Left lung (tissue), 14 donors: ENCODE measurements at places on chromosomes 16 and 17. TPM values are rescaled to one million over a fixed set of nuclear protein-coding genes. Genes with fewer than 3 reads are reported as not detected.

Gene PLEKHH3
- 22.5 TPM for total RNA-seq

Gene GPR179
- not detected for total RNA-seq

GRCh38 chr17:21674242-21674731 lies 18.0 kb upstream of the KCNJ18 start:
- peak; percentile 83 for DNase-seq

DNA sequence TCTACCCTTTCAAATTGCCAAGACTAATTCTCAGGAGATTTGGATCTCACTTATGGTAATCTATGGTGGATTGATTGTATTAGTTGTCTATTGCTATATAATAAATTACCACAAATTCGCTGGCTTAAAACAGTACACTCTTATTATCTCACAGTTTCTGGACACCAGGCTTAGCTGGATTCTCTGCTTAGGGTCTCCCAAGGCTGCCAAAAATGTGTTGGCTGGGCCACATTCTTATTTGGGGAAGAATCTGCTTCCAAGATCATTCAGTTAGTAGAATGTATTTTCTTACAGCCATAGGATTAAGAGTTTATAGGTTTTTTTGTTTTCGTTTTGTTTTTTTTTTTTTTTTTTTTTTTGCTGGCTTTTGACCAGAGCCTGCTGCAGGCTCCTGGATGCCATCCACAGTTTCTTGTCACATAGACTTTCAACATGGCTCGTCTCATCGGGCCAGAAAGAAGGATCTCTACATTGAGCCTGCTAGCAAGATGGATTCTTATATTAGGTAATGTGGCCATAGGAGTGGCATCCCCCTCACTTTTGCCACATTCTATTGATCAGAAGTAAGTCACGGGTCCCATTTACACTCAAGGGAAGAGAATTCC lies 415.3 kb downstream of the KIF2B start:
- no peak for DNase-seq

- DNase-seq: no peak
These were observed 93.9 kb downstream of the HAPSTR1 start for GRCh38 chr16:9185381-9185780.

DNA sequence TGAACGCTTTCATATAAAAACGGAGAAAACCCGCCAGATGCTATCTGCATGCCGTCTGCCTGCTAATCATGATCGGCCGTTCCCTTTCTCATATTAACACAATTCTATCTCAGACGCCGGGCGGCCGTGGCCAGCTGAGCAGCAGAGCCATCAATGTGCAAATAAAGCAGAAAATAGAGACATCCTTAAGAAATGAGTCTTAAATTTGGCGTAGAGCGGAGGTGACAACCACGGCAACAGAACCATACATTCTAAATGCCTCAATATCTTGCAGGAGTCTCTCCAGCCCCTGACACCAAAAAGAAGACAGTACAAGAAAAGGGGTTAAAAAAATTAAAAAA lies 2.7 kb upstream of the IRX5 start:
- DNase-seq: no peak

Gene ZNF689
- total RNA-seq: 5.4 TPM

- no peak for DNase-seq
These were observed 50.7 kb upstream of the SIAH1 start for GRCh38 chr16:48435906-48436305.

DNA sequence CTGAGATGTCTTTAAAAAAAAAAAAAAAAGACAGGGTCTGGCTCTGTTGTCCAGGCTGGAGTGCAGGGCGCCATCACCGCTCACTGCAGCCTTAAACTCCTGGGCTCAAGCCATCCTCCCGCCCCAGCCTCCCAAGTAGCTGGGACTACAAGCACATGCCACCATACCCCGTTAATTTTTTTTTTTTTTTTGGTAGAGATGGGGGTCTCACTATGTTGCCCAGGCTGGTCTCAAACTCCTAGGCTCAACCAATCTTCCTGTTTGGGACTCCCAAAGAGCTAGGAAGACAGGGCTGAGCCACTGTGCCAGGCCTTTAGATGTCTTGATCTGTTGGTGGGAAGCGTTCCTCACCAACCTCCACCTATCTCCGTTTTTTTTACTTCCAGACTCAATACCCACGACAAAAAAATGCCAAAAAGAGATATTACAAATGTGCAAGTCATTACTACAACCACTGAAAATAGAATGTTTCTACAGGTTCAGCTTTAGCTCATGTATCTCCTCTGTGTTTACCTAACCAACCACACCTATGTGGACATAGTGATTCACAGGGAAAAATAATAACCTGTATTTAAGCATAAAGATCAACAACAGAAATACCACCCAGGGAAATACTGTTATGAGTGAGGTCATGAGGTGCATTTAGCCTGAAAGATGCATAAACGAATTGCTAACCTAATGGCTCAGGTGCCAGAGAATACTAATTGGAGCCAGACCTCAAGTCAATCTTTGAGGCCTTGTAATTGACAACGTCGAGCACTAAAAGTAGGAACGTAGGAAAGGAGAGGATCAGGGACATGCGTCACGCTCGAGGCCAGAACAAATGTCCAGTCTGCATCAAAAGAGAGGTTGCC lies 22.6 kb downstream of the NACA2 start:
- DNase-seq: no peak

DNA sequence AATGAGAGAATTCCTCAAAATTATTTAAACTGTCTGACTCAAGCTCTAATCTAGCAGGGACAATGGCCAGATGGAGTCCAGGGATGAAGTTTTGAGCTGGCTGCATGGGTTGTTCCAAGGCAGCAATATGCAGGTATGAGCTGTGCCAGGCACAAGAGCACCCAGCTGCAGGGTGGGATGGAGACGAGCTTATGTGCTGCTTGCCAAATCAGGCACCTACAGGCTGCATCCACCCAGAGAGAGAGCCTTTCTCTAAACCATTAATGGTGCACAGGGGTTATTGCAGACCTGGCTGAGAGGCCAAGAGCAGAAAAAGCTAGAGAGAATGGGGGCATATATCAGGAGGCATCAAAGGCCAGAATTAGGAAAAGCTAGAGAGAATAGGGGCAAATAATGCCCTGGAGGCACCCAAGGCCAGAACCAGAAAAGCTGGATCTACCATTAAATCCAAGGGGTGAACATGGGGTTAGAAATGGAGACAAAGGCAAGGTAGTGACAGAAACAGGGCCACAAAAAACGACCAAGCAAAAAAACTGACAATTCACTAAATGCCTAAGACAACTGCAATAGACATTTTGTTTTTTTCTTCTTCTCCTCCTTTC lies 11.0 kb downstream of the KRT33A start:
- no peak for DNase-seq

GRCh38 chr17:81159611-81160265 lies 5.6 kb upstream of the PVALEF start:
- DNase-seq: no peak

Gene ITGB4
- total RNA-seq: 54.8 TPM

DNA sequence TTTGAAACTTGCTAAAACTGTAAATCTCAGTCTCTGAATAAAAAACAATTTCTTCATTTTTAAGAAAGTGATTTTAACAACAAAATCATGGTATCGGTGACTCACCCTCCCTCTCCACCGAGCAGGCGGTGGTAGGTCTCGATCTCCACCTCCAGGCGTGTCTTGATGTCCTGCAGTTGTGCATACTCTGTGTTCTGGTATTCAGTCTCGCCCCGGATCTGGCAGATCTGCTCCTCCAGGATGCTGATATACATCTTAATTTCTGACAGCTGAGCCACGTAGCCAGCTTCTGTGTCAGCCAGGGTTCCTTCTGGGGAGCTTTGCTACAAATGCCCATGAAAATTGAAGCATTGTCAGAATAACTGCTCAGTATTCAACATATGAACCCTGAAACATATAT lies 15.4 kb upstream of the KRT24 start:
- no peak for DNase-seq

DNA sequence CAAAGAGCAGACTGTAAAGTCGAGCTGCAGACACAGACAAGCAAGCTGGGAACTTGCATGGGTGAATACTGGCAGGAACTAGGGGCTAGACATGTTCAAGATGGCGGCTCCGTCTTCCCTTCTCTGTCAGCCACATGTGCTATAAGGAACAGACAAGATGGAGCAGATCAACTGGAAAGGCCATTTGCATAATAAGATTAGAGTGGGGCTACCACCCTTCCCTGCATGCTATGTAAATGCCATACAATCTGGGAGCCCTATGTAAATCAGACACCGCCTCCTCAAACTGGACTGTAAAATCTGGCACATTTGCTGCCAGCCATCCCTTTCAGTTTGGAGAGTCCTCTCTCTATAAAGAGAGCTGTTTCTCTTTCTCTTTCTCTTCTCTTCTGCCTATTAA lies 640.1 kb upstream of the CDH8 start:
- DNase-seq: no peak

Gene TP53TG3B
- total RNA-seq: not detected

Gene TELO2
- total RNA-seq: 34.9 TPM

Gene CACNG1
- not detected for total RNA-seq

Gene CD300LB
- total RNA-seq: 1.6 TPM

DNA sequence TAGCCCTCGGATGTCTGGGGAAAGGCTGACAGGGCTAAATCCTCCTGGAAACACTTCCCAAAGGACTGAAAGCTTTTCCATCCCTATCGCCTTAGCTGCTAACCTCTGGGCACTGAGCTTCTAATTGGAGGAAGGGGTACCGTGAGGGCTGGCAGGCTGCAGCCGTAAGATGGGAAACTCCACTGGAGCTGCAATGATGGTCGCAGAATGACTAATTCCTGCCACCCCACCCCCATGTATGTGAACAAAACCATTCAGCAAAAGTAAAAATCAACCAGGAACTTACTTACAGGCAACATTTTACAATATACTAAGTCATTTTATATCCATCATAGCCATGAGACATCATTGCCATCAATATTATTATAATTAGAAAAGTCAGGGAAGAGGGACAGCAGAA lies 133.3 kb downstream of the ABCC12 start:
- DNase-seq: no peak

Gene PRKCB
- total RNA-seq: 41.8 TPM

Gene SCGB1C2
- not detected for total RNA-seq

Gene FNDC8
- not detected for total RNA-seq

Gene ABI3
- total RNA-seq: 10.8 TPM

Gene TNRC6A
- total RNA-seq: 40.6 TPM

- no peak for DNase-seq
These were observed 242.0 kb downstream of the FTO start for GRCh38 chr16:53945996-53946395.

Gene CTRL
- 0.50 TPM for total RNA-seq

Gene NLRC5
- total RNA-seq: 93.3 TPM
